Activated T-cell treated with anti-CD3 and anti-CD28 coated beads for 4 hours (primary cell): ENCODE measurements at places on chromosomes 12 and 14.

GRCh38 chr12:89721291-89721987 lies 12.8 kb upstream of the ATP2B1 start:
- no peak for DNase-seq

DNA sequence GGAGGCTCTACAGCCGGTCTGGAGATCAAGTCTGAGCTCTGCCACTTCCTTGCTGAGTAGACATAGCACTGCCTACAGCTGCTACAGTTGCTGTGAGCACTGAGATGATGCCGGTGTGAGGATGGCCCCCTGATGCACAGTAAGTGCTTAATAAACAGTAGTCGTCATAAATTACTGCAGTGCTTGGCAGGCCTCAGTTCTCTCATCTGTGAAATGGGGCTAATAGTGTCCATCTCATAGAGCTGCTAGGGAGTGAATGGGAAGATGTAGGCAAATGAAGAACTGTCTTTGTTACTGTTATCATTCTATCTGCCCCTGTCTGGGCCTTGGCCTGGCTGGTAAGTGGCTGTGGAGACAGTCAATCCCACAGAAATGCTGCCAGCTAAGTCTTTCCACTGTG lies 124.3 kb downstream of the RBM19 start:
- no peak for DNase-seq

DNA sequence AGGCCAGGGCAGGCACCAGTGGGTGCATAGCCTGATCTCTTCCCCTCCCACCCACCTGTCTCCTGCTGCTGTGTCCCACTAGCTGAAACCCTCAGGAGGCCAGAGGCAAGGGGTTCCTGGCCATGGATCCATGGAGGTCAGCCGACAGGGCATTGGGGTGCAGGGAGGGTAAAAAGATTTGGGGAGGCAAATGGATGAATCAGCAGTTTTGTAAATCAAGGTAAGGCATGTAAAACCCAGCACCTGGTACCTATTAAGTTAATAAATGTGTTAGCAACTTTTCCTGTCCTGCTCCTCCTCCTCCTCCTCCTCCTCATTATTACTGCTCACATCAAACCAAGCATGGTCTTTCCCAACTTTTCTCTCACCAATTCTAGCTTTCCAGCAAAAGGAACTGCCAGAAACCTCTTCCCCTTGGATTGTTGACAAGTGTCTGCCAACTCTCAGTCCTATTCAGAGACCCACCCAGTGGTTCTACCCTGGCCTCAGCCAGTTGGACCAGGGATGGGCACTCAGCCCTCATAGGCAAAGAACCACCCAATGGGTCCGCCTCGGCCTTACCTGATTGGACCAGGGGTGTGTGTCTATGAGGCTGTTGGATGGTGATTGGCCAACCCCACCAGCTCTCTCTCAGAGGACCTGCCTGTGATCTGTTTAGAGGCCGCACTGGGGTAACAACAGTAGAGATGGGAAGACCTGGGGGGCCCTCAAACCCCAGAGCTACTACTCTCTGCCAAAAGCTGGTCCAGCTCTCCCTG lies 155.7 kb upstream of the GSC start:
- no peak for DNase-seq

GRCh38 chr12:27861428-27862167 lies 81.6 kb upstream of the MANSC4 start:
- no peak for DNase-seq

- DNase-seq: no peak
Measured at GRCh38 chr12:96912261-96912660, 5.2 kb downstream of the NEDD1 start.

DNA sequence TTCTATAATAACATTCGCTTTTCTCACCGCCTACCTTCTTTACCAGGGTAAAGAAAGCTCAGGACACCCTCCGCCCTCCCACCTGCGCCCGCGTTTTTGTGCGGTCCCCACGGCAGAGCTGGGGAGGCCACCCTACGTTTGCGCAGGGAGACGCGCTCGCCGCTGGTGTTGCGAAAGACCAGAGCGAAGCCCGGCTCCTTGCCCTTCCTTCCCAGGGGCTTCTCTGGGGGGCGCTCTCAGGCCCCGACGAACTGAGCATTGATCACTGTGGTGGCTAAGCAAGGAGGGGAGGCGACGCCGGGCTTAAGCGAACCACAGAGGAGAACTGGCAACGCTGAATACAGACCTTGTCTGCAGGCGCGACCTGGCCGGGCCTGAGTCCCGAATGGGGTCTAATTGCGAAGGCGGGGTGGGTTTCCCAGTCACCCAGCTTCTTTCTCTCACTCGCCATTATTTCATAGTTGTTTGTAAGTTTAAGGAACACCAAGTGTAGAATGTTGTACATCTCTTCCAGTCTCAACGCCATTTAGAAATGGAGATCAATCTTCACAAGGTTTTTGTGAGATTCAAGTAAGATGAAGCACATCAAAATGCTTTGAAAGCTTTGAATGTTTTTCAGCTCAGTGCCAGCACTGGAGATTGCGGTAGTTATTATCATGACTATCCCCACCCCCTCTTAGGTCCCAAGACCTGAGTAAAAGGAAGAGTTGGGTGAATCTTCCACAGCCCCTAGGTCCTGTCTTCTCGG lies 1.7 kb upstream of the NKX2-1 start:
- no peak for DNase-seq

DNA sequence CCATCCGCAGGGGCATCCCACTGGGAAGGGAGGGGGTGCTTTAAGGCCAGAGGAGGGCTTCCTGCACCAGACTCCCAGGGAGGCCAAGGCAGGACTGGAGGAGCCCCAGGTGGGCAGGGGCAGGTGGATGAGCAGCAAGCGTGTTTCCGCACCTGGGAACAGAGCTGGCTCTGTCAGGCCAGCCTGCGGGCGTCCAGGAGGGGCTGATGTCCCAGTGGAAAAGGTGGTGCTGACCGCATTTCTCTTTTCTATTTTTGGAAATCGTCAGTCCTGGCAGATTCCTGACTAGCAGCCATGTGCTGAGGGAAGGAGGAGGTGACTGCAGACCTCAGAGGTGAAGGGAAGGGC lies 27.2 kb downstream of the CHGA start:
- no peak for DNase-seq

GRCh38 chr14:99579120-99579836 lies 24.7 kb downstream of the CCDC85C start:
- DNase-seq: no peak

GRCh38 chr14:100662879-100663760 lies 63.6 kb upstream of the DLK1 start:
- DNase-seq: peak; percentile 45

DNA sequence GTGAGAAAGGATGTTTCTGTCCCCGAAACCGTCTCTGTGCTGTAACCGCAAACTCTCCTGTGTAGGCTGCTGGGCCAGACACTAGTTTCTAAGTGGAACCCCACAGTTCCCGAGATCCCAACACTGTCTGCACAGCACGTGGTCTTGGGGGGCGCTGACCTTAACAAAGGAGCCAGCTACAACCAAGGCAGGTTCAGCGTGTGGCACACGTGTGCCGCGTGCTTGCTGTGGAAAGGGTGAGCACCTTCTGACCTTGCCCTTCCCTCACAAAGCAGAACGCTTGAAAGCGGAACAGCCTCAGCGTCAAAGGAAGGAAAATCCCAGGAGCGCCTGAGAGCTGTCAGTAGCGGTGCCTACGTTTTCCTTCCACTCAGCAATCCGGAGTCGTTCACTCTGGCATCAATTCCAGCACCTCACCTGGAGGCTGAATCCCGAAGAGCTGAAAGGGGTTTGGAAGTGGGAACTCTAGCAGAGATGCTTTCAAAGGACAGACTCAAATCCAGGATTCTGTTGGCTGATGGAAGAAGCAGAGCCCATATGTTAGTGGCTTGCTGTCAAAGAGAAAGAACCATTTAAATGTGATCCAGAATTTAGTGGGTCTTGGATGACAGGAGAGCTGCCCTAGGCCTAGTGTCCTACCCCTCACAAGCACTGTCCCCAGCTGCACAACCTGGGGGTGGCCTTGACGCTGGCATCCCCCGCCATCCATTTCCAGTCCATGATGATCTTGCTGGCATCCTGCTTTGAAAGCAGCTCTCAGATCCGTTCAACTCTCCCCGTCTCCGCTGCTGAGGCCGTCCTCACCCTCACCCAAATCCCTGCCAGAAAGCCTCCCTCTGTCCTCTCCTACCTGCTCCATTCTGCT lies 27.1 kb downstream of the CCDC92 start:
- no peak for DNase-seq

- no peak for DNase-seq
Measured at GRCh38 chr12:49212572-49212971, 23.7 kb upstream of the TUBA1A start.

DNA sequence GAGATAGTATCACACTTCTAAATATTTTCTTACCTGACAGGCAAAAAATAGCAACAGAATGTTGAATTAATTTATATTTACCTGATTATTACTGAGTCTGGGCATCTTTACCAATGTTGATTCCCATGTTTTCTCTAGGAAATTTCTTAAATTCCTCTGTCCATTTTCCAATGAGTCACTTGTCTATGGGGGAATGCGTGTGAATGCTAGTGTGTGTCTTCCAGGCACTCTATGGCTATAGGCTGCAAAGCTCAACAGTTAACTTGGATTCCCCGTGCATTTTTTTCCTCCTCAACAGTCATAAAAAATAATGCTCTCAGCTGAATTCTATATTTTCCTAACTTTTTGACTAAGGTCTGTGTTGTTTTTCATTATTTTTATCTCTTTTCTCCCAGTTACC lies 1385.8 kb upstream of the FLRT2 start:
- DNase-seq: no peak

GRCh38 chr12:111597831-111598636 lies 1.1 kb downstream of the ATXN2 start:
- peak; percentile 10 for DNase-seq

DNA sequence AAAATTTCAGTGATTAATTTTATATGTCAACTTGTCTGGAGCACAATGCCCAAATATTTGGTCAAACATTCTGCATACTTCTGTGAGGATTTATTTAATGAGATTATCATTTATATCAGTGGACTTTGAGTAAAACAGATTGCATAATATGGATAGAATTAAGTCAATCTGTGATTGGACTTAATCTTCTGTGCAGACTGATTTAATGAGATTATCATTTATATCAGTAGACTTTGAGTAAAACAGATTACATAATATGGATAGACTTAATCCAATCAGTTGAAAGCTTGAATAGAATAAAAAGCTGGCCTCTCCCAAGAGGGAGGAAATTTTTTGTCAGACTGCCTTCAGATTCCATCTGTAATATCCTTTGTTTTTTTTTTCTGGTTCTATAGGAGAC lies 1413.2 kb downstream of the LRFN5 start:
- DNase-seq: no peak

DNA sequence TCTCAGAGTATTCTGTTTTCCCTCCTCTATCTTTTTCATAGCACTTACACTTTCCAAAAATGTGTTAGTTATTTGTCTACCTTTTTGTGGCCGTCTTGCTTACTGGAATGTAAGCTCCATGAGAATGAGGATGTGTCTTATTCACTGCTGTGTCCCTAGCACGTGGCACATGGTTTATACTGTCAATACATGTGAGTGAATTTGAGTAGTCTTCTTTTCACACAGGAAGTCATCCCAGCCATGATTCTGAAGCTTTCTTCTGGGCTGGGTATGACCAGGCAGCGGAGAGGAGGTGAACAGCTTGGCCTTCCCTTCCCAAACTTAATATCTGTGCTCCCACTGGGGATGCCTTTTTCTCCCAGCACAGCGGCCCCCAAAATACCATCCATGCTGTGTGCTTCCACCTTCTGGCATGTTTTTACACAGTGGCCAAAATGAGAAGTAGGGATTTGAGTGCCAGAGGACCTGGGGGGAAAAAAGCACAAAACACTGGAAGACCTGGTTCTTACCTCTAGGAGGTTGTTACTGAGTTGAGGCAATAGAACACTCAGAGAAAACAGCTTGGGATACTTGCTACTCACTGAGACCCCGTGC lies 10.3 kb downstream of the PLEKHG3 start:
- no peak for DNase-seq

- no peak for DNase-seq
Measured at GRCh38 chr12:79827484-79827883, 107.4 kb downstream of the PPP1R12A start.

- DNase-seq: no peak
Measured at GRCh38 chr14:70032447-70032846, 153.2 kb downstream of the SMOC1 start.

- no peak for DNase-seq
Measured at GRCh38 chr12:70059373-70059772, 183.9 kb upstream of the CNOT2 start.

- no peak for DNase-seq
Measured at GRCh38 chr14:104929268-104930230, 4.9 kb downstream of the PLD4 start.

GRCh38 chr14:49881350-49882001 lies 11.4 kb upstream of the ARF6 start:
- DNase-seq: no peak

DNA sequence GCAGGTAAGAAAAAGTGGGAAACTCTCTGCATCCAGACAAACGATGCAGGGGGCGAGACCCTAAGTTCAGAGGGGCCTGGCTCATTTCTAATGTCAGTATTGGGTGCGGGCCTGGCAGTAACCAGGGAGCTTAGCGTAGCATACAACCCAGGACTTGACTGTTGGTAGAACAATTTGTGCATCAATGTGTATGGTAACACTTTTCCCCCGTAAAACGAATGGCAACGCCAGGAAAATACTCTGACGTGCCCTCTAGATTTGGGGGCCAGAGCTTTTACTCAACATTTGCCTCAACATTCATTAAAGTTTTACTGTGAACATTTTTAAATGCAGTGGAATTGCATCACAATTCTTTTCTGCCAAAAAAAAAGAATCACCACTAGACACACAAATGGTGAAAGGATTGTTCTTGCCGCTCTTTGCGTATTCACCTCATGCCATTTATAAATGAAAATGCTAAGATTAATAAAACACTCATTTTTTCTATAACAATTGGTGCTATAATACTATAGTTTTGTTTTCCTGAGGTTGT lies 867 bp downstream of the RHOJ start:
- no peak for DNase-seq

- no peak for DNase-seq
Measured at GRCh38 chr14:74658535-74659131, 46.6 kb upstream of the LTBP2 start.

- peak; percentile 5 for DNase-seq
Measured at GRCh38 chr12:107759410-107759809, 1.5 kb downstream of the PRDM4 start.

DNA sequence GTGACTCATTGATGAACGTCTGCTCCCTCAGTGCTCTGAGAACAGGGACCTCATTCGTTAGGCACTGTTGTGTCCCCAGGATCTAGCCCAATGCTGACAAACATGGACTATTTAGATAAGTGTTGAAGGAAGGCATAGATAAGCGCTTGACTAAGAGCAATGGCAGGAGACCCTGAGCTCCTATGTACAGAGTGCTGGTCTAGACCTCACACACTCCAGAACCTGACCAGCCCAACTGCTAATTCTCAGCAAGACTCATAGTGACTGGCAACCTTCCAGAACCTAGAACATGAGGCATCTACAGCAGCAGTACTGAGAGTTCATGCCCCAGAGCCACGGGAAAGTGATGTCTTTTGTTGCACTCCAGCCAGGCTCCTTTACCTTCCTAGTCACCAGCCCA lies 69.2 kb downstream of the CRACR2A start:
- DNase-seq: no peak

- DNase-seq: no peak
Measured at GRCh38 chr12:45388545-45388944, 172.7 kb downstream of the ANO6 start.

- DNase-seq: no peak
Measured at GRCh38 chr14:75804570-75805275, 143.7 kb downstream of the TTLL5 start.

GRCh38 chr14:75428230-75429104 lies 645 bp downstream of the JDP2 start:
- DNase-seq: no peak

- no peak for DNase-seq
Measured at GRCh38 chr12:68292151-68292943, 38.9 kb upstream of the IL22 start.

GRCh38 chr12:95605087-95605486 lies 53.8 kb upstream of the USP44 start:
- no peak for DNase-seq

GRCh38 chr12:98838231-98838647 lies 193.1 kb downstream of the APAF1 start:
- no peak for DNase-seq
